NCI-H524 treated with DMSO at 0.1 percent for 48 hours (cell line): ENCODE measurements at places on chromosomes 4 and X.

GRCh38 chr4:20217521-20217920 is 34.2 kb upstream of the SLIT2 start:
- DNase-seq: no peak

DNA sequence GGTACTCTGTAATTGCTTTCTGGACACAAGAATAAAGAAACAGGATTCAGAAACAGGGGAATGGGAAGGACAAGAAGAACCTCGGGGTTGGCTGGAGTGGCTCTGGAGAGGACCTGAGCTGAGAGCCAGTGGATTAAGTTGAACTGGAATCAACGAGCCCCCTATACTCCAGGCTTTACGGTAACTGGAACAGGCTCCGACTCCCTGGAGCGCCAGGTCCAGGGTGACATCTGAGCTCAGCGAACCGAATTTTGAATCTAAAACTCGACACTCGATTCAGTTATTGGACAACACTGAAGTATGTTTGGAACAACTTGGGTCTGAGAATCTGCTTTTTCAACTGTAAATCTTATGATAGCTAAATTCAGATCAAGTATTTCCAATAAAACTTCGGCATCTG is 23.9 kb downstream of the HMX1 start:
- DNase-seq: no peak

- no peak for DNase-seq
These were observed 2.1 kb downstream of the RBM47 start for GRCh38 chr4:40627540-40627939.

DNA sequence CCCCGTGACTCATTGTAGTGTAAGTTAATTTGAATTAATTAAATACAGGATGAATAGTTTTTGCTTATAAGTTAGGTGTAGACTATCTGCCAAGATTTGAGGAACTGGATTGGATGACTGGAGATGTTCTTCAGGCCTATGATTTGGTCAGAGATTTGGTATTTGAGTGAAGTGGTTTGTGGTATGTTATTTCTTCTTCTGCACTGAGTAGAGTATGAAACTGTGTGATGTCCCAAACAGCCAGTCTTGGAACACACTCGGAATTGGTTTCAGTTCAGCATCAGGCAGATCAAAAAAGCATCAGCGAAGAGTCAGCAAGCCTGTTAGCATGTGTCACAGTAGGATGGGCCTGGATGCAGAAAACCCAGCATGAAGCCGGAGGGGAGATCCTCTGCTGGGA is 294.1 kb downstream of the ARHGAP10 start:
- DNase-seq: no peak

GRCh38 chrX:107672955-107673378 is 44.7 kb downstream of the PRPS1 start:
- DNase-seq: peak; percentile 16

DNA sequence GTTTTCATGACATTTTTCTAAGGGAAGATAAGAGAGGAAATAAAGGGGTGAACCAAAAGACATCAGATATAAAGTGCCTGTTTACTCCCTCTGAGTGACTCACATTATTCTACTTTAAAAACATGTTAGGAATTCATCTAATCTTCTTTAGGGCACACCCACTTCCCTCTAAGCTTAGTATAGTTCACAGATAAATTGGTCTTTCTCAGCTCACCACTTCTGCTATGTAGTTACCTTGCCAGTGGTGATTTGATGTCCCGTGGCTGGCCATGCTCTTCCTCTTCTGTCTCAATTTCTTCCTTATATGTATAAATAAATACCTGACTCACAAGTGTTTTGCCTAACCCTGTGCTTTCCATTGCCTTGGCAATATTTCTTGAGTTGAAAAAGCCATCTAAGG is 96.8 kb downstream of the PDLIM5 start:
- DNase-seq: no peak

GRCh38 chrX:10519761-10520160 is 100.6 kb downstream of the MID1 start:
- DNase-seq: no peak

- DNase-seq: no peak
These were observed 65.9 kb downstream of the LARP7 start for GRCh38 chr4:112702892-112703291.

- no peak for DNase-seq
These were observed 60.1 kb downstream of the GRIA2 start for GRCh38 chr4:157280673-157281072.

GRCh38 chr4:170058826-170059225 is 30.9 kb downstream of the AADAT start:
- DNase-seq: no peak

- DNase-seq: peak; percentile 21
These were observed 108.3 kb upstream of the SLC4A4 start for GRCh38 chr4:71230271-71231128.

DNA sequence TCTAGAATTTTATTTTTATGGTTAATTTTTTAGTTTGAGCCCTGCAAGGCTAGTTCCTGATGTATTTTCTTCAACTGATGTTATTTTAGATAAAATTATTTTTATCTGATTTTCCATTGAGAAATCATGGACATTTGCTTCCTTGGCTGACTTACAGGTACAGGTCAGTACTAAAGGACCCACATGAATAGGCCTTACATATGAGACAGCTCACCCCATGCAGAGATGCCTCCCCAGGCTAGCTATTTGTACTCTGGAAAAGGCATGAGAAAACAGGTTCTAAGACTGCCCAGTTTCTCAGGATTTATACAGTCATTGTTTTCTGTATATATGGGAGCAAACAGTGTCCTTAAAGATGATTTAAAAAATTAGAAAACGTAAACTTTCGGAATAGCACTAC is 255.5 kb downstream of the BMPR1B start:
- DNase-seq: no peak

GRCh38 chr4:182492423-182492822 is 249.2 kb downstream of the TENM3 start:
- no peak for DNase-seq

DNA sequence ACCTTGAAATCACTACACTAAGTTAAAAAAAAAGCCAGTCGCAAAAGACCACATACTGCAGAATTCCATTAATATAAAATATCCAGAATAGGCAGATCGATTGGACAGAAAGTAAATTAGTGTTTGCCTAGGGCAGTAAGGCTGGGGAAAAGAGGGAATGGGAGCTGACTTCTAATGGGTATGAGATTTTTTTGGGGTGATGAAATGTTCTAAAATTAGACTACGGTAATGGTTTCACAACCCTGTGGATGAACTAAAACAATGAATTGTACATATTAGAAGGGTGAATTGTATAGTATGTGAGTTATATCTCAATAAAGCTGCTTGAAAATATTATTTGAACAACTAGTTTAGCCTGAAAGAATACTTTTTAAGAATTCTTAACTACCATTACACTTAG is 6.7 kb upstream of the GPRIN3 start:
- DNase-seq: no peak

DNA sequence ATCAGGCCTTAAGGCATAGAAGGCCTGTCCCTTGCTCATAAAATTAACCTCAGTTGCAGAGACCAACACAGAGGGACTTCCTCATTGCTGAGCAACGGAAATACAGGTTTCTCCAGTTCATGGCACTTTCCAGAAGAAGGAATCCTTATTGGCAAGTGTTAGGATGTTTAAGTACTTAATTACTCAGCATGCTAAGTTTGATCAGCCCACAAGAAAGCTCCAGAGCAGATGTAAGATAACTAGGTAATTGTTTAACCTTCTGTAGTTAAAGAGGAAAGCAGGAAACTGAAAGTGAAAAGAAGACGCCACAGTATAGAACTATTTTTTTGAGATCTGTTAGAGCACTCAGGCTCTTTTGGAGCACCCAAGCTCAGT is 33.5 kb downstream of the SMS start:
- no peak for DNase-seq

DNA sequence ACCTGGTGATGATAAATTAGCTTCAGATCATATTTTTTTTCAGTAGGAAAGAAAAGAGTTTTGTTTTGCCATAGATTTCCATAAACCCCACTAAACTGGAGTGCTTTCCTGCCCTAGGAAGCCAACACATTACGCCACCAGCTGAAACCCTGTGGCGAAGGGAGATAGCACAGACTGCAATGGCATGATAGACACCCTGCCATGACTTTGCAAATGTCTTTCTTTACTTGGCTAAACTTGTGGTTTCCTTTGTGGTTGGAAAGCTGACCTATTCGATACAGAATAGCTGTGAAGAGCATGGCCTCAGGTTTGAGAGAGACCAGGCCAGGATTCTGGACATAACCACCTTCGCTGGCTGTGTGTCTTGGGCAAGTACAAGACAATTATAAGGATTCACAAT is 19.1 kb downstream of the MFAP3L start:
- DNase-seq: no peak

DNA sequence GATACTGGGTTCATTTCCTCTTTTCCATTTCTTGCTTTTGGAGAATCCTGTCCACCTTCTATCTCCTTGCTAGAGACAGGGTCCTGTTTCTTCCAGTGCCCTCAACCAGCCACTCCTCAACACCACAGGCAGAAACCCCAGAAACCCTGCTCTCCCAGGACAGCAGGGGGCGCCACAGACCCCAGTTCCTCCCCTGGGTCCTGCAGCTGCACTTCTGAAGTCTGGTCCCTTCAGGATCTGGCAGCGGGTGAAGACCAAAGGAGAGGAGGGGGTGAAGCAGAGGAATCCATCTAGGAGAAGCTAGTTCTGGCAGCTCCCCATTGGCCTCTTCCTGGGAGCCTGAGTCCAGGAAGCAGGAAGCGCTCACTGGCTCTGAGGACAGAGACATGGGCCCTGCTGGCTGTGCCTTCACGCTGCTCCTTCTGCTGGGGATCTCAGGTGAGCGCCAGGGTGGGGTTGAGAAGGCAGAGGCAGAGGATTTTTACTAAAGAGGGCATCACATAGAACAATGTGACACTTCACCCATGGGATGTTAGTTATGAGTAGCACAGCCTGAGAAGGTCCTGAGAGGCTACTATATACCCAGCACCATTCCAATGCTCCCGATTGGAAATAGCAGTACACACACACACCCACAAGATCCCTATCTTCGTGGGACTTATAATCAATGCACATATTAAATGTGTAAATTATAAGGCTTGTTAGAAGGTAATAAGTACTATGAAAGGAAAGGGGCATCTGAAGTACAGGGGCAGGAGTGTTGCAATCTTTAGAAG is at the start of gene PRSS48:
Gene PRSS48 (plus strand): TSS at position 375 of the 776 bp plus-strand sequence. CDS start 12 bp downstream, at position 387.
- DNase-seq: no peak

DNA sequence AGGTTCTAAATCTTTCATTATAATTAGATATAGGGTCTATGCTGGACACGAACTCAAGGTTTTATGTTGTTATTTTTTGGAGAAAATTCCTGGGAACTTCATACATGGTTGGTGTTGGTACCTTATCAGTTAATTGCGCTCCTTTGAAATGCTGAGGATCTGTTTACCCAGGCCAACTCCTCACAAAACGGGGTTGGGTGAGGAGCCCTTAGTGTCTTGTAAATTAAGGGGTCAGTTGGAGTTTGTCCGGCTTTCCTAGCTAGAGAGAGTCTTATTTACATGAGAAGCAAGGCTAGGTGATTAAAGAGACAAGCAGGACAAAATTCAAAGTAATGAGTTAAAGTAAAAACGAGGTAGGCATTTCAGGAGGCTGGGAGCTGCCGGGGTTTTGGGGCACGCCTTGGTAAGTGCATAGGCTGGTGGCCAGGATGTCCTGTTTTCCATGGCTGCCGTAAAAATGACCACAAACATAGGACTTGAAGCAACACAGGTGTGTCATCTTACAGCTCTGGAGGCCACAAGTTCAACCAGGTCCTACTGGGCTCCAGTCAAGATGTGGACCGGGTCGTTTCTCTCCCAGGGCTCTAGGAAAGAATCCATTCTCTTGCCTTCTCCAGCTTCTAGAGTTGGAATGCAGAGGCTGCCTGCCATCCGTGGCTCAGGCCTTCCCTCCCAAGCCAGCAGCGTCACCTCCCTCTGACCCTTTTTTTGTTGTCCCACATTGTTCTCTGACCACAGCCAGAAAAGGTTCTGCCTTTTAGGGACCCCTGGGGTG is 19.8 kb downstream of the PSAPL1 start:
- no peak for DNase-seq

- DNase-seq: no peak
These were observed 20.0 kb downstream of the CLDN22 start for GRCh38 chr4:183300070-183300469.

DNA sequence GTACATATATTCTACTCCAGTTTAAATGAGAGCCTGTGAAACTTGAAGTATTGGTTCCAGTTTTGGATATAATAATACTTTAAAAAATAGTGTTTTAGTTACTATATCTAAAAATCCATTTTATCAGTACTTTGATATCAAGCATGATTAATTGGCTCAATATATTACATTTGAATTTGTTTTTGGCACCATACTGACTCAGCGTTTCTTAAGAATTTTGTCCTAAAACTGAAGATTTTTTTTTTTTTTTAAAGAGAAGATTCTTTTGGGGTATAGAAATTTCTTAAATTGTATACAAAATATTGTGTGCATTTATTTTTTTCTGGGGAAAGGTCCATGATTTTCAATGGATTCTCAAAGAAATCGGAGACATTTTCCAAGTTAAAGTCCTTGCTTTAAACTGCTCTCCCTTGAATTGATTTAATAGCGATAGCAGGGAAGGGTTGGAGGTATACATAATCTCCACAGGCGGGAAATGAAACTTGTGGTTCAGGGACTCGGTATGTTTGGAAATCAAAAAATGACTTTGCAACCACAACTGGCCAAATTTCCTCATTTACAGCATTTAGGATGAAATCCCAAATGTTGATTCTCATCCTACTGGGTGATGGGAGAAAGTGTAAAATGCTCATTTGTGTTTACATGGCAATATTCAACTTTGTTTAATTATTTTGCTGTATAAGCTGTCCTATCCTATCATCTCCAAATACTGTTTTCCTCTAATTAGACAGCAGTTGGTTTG is 62.3 kb downstream of the TMA16 start:
- DNase-seq: no peak

- DNase-seq: no peak
These were observed 53.8 kb upstream of the LNX1 start for GRCh38 chr4:53645108-53645507.

DNA sequence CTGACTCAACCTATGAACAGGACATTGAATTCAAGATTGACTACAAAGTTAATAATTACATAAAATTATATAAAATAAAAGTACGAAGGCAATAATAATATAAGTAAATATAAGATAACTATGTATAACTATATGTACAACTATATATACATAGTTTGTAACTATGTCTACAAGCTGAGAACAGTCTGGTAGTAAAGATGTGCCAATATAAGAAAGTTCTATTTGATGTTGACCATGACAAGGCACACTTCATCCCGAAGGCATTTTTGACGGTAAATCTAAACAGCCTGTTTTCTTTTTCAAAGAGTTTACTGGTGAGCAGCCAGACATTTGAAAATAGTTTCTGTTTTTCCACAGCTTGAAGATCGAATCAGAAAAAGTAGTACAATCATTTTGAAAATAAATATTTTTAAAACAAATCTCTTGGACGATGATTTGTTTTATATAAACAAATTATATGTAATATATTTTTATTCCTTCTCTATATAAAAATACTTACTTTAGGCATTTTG is 112.9 kb downstream of the CEP44 start:
- no peak for DNase-seq

GRCh38 chrX:103779141-103779789 is 2.6 kb downstream of the PLP1 start:
- peak; percentile 4 for DNase-seq

- no peak for DNase-seq
These were observed 19.5 kb upstream of the XPNPEP2 start for GRCh38 chrX:129719268-129719667.
